ENCODE measurements at places on chromosomes 1 and 21.

DNA sequence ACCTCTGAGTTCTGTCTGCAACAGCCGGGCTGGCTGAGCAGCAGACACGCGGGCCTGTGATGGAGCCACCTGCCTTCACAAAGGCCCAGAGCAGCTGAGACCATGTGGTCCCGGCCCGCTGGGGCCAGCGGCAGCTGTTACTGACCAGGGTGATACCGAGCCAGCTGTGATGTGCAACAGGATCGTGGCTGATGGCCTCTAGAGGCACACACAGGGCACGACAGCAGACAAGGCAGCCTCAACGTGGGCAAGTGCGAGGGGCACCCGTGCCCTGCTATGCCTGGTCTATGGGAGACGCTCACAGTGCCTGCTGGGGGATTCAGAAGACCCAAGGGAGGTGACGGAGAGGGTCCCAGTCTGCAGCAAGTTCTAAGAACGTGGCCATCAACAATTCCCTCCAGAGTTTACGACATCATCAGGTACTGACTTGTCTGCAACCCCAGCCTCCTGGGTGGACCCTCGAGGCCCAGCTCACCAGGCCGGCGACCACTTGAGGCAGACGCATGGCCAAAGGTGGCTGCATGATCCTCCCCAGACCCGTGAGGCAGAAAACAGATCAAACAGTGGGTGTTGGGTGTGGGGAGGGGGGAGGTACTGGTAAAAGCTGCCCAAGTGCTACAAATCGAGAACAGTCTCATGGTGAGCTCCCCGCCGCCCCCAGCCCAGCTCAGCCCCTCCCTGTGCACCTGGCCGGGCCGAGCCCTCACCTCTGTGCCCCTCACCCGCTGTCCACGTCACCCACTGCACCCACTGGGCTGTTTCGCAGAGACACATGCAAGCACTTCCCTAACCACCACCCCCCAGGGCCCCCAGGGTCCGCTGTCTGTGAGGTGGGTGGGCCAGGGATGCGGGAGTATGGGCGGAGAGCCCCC is 6.0 kb downstream of the POFUT2 start:
- DNase-seq = no peak

DNA sequence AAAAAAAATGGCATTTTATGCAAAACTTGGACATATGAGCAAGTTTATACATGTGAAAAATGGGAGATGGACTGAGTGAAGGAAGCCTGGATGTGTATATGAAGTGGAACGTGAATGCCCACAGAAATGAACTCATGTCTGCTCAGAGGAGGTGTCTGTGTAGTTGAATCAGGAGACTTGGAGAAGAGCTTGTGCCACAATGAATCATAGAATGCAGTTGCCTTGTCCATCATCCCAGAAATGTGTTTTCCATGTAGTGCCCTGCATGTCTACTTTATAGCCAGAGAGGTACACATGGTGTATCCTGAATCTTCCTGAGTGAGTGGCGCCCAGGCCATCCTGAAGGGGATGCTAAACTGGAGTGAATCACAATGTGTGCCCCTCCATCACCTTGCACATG is 2.6 kb upstream of the ILDR2 start:
- DNase-seq = no peak

DNA sequence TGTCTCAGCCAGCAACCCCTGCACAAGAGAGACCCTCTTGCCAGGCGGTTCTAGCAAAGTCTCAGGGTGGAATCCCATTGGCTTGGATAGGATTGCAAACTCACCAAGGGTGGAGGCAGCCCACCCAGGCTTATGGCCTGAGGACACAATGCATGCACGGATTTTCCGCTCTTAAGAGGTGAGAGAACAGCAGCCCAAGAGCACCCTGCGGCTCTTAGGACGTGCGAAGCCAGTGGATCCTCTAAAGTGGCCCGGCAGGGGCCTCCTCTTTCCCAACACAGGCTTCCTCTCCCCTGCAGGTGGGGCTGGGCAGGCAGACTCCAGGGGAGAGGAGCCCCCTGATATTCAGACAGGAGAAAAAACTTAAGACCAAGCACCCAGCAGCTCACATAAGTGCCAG is 31.2 kb upstream of the TMEM51 start:
- DNase-seq = no peak

DNA sequence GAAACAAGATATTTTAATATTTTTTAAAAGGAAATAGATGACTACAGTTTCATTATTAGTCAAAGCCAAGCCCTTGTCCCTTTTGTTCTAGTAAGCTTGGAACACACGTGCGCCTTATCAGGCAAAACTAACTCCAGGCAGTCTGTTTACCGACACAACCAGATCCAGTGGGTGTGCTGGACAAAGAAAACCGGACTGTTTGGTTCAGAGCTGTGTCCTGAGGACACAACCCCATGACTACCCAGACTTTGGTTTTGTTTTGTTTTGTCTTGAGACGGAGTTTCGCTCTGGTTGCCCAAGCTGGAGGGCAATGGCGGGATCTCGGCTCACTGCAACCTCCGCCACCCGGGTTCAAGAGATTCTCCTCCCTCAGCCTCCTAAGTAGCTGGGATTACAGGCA is 13.9 kb upstream of the RHOU start:
- DNase-seq = no peak

- no peak for DNase-seq
Observed at GRCh38 chr1:193438771-193439170, 252.4 kb upstream of the B3GALT2 start.

DNA sequence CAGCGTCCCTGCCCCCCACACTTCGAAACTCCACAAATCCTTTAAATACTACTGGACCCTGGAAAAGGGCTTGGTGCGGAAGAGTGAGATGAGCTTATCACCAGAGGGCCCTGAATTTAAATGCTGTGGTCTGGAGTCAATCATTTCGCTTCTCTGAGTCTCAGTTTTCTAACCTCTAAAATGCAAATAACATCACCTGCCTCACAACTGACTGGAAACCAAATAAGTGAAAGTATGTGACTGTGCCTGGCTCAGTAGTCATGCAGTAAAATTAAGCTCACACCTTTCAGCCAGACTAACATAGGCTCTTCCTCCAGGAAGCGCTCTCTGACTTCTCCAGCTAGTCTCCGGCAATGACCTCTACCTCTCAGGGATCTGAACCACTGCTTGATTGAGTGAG is 4.2 kb downstream of the GJA4 start:
- no peak for DNase-seq

DNA sequence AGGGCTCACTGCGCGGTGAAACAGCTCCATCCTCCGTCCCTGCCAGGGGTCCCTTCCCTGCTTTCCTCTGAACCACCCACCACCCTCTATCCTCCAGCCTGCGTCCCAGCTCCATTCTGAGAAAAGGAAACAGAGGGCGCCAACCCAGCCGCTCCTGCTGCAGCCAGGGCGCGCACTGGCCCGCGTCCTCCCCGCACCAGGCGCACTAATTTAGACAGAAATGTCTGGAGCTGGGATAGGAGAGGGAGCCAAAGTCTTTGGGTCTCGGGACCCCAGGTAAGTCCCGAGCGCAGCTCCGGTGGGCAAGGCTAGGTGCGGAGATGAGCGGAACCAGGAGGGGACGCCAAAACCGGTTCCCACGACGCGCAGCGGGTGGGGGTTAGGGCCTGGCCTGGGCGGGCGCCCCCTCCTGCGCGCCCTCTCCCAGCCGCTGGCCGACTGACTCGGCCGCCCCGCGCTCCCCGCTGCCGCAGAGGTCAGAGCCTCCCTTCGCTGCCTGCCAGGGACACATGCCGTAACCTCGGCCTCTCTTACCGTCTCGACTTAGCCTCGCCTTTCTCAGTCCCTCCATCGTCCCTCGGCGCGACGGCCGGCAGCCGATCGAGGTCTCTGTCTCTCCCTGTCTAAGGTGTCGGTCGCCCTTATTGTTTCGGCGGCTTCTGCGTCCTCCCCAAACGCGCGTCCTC is 2.0 kb downstream of the CAMK2N1 start:
- peak; percentile 33 for DNase-seq

DNA sequence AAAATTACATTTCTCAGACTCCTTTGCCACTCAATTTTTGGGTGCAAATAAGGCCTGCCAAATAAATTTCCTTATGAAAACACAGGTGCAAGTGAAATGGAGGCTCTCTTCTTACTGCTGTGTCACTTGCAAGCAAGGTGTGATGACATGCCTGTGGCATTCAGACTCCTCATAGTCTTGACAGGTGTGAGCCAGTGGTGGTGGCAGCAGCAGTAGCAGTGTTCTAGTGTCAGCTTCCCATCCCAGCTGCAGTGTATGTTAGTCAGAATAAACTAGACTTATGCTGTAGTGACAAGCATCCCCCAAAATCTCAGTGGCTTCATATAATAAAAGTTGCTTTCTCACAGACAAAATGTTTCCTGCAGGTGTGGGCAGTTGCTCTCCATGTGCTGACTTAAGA is 3.8 kb upstream of the EEIG2 start:
- DNase-seq = no peak

GRCh38 chr1:94382201-94382600 is 36.0 kb upstream of the ABCD3 start:
- no peak for DNase-seq

Data from AG20443 (cell line).